ENCODE measurements at places on chromosomes 2 and 18.
A peak's percentile ranks its signal among the peaks of the same experiment; 100 is the strongest.

DNA sequence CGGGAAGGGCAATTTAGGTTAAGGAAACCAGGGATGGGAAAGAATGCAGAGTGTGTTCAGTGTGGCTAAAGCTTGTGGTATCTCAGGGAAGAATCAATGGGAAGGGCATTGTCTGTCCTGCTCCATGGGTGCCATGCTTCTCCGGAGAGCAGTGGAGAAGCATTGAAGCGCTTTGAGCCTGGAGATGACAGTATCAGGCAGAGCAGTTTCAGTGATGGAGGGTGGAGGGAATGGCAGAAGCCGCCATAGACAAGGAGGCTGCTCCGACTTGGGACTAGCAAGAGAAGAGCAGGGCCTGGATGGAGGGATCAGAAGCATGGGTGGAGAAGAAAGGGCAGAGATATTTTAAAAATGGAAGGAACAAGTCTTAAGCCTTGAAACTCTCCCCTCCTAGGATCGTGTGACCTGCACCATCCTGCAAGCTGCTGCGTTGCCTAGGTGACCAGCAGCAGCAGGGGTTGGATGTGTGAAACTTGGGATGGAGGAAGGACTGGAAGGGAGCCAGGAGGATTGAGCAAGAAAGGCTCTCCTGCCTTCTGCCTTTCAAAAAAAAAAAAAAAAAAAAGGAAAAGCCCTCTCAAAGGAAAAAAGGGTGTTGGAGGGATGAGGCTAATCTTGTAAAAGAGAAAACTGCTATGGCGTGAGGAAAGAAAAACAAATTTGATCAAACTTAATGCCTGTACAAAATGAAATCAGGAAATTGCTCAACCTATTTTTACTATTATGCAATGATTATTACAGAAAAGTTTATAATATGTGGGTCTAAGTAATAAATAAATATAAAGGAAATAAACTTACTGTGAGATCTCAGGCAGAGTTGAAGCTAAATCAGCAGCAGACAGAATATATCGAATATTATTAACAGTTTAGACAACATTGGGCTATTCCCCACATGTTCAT lies 493.8 kb upstream of the NRP2 start:
- ATAC-seq, result peak; percentile 78

DNA sequence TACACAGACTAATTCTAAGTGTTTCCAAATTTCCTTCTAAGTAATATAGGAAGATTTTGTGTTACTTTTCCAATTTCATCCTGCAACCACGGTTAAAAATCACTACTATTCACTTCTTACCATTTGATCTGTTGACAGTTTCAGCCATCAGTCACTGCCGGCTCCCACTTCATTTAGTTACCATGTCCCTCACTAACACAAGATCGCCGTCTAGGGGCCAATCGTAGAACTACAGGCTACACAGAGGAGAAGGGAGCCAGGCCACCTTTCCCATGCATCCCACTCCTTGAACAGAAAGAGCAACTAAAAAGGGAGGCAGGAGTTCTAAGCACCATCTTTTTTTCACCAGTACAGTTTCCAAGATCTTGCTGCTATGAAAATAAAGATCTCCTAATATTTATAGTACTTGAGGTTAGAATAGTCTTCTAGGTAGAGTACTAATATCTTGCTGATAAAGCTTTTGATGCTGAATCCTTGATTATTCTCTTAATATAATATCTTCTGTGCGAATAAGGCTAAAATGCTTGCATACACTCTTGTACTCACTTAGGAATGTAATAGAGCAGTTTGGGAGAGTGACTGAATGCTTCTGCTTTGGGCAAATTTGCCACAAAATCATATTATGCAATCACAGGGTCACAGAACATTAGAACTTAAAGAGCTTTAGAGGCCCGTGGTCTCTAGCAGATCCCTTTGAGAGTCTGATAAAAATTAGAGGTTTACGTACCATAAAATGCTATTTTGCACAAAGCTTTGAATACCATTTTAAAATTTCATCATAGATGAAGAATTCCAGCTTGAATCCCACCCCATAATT lies 39.5 kb upstream of the CYP1B1 start:
- ATAC-seq, result no peak

DNA sequence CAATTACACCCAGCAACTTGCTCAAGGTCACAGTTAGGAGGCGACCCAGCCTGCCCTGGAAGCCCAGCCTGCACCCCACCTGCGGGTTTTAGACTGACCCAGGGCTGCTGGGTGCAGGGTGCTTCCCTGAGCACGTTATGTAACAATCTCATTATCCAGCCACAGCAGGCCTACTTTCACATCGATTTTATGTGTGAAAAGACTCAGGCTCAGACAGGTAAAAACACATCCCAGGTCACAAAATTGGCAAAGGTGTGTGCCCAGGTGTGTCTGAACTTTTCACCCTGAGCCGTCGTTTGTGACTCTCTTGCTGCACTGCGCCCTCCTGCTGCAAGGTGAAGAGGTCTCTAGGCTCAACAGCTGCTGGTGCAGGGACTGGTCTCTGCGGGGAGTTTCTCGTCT lies 668.2 kb upstream of the HS6ST1 start:
- no peak for ATAC-seq

GRCh38 chr2:129723277-129724020 lies 256.0 kb upstream of the RAB6C start:
- no peak for ATAC-seq

DNA sequence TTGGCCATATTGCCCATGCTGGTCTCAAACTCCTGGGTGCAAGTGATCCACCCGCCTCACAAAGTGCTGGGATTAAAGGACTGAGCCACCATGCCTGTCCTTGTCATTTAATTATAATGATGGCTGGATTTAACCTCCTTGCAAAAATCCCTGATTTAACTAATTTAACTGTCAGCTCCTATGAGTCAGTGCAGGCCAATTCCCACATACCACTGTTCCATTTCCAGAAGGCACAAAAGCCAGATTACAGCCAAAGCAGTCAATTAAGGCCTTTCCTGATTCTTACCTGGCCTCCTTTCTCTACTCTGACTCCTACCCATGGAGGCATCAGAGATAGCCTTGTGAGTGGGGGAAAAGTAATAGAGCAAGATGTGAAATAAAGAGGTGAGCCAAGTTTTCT lies 12.3 kb upstream of the SLC35F5 start:
- ATAC-seq, result no peak

GRCh38 chr2:160984426-160985077 lies 175.7 kb upstream of the TANK start:
- ATAC-seq, result peak; percentile 16

DNA sequence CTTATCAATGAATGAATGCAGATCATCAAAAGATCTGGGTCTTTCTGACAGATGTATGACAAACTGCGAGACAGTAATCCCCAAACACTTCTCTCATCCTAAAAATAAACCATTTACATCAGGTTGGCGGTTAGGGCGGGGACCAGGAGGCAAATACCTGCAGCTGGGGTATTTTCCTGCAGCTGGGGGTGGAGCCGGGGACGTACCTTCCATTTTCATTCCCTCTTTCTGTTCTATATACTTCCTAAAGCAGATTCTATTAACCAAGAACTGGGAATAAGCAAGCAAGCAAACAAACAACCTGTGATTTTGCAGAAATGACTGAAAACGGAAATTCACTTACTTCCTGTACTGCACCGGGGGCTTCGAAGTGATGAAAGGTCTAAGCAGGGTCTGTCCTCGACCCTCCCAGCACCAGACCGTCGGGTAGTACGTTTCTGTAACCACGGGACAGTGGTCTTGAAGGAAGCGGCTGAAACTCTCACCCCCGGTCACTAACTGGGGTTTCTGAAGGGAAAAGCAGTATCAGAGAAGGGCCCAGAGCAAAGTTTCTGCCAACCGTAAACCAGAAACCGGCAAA lies 1.2 kb downstream of the ABHD3 start:
- no peak for ATAC-seq

- ATAC-seq, result peak; percentile 62
Observed at GRCh38 chr18:76573325-76574025, 78.4 kb upstream of the ZNF516 start.

DNA sequence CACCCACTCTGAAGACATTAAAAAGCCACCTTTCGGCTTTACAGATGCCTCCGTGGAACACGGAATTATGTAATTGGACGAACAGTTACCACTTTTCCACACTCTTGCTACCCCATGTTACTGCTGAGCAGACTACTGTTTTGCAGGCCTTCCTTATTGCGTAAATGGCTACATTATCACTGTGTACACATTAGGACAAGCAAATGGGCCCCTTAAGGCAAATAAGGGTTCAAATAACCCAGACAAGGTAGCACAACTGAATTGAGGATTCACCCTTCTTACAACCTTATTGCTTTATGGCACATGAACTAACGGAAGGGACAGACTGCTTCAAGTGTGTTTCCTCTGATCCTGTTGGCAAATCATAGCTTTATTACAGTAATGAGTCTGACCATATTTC lies 832.2 kb upstream of the FANCL start:
- ATAC-seq, result no peak

DNA sequence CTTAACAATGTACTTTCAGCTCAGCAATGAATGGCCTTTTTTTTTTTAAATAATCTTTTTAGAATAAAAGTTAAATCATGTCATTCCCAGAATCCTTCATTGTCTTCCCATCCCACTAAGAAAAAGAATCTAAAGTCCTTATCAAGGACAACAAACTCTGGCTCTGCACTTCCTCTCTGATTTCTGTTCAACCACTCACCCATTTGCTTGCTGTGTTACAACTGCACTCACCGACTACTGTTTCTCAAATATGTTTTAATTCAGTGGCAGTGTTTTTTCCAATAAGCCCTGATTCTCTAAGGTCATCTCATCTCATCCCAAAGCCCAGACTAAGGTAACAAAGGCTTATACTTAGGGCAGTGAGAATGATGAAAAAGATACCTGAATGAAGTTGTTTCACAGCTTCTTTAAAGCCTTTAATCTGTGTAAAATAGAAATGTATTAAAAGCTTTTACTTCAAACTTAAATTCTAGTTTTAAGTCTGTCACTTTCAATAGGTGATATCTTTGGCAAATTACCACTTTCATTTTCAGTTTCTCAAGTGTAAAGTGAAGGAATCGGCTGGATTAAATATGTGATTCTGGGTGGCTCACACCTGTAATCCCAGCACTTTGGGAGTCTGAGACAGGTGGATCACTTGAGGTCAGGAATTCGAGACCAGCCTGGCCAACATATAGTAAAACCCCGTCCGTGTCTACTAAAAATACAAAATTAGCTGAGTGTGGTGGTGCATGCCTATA lies 87.6 kb downstream of the RBBP8 start:
- ATAC-seq, result no peak

DNA sequence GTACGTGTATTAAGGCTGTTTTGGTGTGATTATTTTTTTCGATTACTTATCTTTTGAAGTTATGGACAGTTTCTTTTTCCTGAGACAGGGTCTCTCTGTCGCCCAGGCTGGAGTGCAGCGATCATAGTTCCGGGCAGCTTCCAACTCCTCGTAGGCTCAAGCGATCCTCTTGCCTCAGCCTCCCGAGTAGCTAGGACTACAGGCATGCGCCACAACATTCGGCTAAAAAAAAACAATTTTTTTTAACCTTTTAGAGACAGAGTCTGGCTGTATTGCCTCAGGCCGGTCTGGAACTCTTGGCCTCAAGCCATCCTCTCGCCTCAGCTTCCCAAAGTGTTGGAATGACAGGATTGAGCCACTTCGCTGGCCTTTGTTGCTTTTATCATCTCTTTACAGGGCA lies 945 bp downstream of the HAT1 start:
- ATAC-seq, result peak; percentile 18

GRCh38 chr2:209383212-209383611 lies 40.6 kb upstream of the MAP2 start:
- peak; percentile 63 for ATAC-seq

DNA sequence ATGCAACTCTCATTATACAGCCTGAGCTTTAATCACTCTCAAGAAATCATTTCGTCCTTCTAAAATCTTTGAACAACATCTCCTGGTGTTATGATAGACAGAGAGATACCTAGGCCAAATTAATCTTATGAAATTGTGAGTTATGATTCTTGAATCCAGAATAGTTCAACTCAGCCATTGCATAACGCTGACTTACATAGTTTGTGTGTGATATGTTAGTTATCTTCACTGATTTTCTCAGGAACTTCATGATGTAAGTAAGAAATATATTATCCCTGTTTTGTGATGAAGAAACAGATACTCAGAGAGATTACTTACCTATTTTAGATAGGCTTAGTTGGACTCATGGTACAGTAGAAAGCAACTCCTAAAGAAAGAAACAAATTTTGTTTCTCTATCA lies 684.4 kb downstream of the ZEB2 start:
- no peak for ATAC-seq

- peak; percentile 32 for ATAC-seq
Observed at GRCh38 chr2:216648105-216648504, 14.9 kb downstream of the IGFBP2 start.

GRCh38 chr2:61277756-61278155 lies 115.8 kb downstream of the C2orf74 start:
- ATAC-seq, result no peak

Measured in motor neuron (in vitro differentiated cells).